ENCODE measurements at places on chromosomes 1 and 21.

DNA sequence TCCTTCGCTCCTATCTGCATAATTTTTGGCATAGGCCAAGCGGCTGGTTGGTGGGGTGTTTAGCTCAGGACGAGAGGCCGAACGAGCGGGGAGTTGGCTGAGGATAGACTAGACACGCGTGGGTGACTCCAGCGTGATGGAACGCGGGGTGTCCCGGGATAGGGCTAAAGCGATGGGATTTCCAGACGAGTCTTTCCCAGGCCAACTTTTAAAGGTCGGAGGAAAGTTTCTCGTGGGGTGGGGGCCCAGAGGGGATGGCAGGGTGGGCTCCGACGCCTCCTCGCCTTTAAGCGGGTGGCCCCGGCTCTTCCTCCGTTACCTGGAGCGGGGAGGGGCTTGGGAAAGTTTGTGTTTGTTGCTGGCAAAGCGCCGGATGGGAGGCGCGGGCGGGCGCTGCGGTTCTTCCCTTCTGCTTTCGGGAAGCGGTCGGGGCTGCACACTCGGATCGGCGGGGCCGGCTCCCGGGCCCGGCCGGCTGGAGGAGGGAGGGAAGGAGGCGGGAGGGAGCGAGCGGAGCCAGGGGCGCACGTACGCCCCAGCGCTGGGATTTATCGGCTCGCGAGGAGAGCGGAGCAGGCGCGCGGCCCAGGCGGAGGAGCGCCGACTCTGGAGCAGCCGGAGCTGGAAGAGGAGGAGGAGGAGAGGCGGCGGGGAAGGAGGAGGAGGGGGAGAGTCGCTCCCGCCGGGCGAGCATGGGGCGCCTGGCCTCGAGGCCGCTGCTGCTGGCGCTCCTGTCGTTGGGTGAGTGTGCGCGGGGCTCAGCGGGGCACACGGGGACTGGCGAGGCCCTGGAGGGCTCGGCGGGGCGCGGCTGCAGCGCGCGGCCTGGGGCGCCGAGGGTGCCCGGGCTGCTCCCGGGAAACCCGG, at the start of gene PTGFRN:
TSS of gene PTGFRN (plus strand) at position 405 of the 867 bp plus-strand sequence. CDS start at position 693, 288 bp downstream.
- peak; percentile 5 for DNase-seq

- no peak for DNase-seq
Observed at GRCh38 chr1:39872698-39873097, 10.6 kb downstream of the TRIT1 start.

DNA sequence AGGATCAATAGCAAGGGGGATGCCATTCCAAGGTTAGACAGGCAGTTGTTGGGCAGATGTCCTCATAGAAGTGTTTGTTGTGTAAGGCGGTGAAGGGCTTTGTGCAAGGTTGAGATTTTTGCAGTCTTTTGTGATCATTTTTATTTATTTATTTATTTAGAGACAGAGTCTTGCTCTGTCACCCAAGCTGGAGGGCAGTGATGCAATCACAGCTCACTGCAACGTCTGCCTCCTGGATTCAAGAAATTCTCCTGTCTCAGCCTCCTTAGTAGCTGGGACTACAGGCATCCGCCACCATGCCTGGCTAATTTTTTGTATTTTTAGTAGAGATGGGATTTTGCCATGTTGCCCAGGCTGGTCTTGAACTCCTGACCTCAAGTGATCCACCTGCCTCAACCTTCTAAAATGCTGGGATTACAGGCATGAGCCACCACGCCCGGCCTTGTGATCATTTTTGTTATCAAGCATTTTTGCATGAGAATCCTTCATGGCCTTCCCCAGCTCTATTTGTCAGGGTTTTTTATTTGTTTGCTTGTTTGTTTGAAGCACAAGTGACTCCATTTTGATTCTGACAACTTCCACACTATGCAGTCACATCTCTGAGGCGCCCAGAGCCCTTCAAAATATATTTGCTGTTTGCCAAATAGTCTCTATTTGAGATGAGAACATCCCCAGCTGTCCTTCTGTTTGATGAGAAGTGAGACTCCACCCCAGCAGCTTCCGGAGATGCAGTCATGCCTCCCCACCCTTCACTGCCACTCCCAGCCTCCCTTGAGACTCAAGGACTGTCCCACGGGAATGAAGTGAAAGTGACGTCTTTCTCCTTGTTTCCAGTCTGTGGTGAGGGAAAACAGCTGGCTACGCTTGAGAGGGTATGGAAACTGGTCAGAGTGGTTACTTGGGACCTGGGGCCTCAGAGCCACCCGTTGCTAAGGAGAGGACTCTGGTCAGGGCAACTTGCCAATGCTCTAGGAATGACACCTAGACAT, 38.0 kb downstream of the TMEM50B start:
- DNase-seq = no peak

- DNase-seq = no peak
Observed at GRCh38 chr1:45545553-45546310, 4.9 kb upstream of the AKR1A1 start.

GRCh38 chr1:52706136-52706670, 8.1 kb upstream of the COA7 start:
- no peak for DNase-seq

DNA sequence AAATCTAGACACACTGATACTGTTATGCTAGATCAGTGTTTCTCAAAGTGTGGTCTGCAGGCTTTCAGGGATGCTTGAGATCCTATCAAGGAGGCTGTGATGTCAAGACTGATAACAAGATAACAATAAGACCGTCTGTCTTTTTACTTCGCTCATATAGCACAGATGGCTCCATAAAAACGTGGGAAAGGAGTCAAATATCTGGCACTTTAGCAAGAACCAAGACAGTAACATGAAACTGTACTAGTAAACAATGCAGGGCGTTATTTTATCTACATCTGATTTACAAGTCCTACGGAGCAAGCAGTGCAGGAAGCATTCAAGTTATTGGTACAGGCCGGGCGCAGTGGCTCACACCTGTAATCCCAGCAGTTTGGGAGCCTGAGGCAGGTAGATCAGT, 3.6 kb upstream of the SPRR3 start:
- no peak for DNase-seq

DNA sequence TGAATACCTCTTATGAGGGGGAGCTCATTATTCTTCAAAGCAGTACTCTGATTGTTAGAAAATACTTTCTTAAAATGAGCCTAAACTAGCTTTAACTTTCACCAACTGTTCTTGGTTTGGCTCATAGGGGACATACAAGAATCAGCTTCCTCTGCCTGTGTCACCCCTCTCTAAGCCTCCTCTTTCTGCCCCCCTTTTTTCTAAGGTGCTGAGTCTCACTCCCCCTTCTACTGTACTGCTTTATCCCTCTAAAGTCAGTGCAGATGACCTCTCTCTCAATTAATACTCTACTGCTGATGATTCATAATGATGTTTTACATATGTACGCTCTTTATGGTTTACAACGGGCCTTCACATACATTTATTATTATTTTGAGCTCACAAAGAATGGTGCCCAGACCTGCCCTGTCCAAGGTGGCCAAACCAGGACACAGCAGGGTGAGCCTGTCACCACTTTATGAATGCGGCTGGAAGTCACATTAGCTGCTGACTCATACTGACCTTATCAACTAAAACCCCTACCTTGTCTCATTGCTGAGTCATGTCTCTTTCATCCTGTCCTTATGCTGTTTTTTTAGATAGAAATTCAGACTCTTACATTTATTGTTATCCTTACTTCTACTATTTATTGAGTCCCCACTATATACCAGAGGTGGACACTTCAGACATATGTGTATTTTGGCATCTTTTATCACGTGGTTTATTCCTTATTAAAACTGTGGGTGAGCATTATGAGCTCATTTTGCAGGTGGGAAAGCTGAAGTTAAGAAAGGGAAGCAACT, 126.9 kb downstream of the RNF220 start:
- no peak for DNase-seq

DNA sequence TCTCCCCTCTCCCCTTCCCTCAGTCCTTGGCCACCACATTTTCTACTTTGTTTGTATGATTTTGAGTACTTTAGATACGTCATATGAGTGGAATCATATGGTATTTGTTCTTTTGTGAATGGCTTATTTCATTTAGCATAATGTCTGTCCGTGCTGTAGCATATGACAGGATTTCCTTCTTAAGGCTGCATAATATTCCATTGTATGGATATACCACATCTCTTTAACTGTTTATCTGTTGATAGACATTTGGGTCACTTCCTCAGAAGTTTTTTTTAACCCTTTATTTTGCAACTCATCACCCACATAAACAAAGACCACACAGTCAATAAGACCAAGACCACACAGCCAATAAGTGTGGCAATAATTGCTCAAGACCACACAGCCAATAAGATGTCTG, 24.9 kb downstream of the FAM163A start:
- no peak for DNase-seq

DNA sequence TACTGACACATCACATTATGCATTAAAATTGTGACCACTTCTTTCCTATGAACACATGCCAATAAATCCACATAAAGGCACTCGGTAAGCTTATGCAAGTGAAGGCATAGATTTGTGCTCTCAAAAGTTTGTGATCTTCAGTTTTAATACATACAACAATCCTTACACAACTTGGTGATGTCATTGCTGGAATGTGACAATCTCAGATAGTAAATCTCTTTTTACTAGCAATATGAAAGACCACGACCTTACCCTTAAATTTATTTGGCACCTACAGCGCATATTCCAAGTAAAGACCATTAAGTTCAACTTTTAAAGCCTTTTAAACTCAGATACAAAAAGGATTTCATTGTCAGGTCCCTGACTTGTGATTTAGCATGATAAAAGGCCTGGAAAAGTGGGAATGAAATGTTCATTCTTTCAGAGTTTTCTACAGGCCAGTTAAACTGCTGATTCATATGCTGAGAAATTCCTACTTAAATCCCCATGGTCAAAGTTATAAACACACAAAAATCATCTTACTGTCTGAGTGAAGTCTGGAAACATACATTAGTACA, 157.4 kb downstream of the SIPA1L2 start:
- DNase-seq = no peak

DNA sequence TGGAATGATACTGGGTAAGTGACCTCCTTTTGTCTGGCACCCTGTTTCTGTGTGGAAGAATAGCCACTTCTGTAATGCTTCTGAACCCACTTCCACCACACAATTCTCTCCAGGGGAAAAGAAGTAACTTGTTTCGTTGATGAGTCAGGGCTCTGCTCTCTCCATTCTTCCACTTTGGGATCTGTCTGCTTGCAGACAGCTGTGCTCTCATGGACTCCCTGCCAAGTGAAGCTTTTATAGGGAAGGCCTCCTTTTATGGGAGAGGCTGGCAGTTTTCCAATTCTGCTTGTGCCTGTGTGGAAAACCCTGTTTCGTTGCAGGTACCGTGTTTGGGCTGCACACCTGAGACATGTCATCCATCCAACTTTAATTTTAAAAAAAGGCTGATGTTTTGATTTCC, 130.7 kb downstream of the GIPC2 start:
- DNase-seq = no peak

DNA sequence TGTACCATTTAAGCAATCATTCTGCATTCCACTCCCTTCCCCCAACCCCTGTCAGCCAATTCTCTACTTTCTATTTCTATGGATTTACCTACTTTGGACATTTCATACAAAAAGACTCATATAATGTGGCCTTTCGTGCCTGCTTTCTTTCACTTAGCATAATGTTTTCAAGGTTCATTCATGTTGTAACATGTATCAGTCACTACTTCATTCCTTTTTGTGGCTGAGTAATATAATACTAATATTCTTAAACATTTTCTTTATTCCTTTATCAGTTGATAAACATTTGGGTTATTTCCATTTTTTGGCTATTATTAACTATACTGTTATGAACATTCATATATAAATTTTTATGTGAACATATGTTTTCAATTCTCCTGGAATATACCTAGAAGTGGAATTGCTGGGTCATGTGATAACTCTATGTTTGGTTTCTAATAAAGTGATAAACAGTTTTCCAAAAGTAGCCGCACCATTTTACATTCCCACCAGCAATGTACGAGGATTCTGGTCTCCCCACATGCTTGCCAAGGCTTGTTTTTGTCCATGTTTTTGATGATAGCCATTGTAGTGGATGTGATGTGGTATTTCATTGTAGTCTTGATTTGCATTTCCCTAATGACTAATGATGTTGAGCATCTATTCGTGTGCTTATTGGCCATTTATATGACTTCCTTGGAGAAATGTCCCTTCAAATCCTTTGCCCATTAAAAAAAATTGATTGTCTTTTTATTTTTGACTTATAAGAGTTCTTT, 61.9 kb upstream of the GNG12 start:
- DNase-seq = no peak

DNA sequence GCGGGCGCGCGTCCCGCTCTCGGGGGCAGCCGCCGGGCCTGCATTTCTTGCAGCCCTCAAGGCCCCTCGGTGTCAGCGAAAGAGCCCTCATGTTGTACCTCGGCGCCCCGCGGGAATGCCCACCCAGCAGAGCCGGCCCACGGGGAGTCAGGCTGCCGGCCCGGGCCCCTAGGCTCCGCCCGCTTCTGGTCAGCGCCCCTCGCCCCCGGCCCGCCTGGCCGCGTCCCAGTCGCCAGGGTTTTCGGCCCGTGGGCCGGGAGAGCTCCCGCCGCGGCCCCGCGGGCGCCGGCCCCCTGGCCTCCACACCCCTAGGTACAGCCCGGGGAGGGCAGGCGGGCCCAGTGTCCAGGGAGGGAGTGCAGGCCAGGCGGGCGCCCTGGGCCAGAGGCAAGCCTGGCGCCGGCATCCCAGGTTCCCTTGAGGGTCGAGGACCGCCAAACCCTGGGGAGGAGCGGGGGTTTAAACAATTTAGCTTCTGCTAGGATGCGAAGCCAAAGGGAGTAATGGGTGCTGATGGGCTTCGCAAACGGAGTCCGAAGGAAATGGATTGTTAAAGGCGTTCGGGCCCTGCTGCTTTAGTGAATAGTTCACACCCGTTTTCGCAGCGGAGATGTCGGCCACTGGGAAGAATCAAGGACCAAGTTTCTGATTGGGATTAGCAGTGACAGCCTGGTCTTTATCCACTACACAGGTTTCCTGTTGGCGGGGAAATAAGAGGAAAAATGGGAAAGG, 486 bp upstream of the KCNA3 start:
- no peak for DNase-seq

DNA sequence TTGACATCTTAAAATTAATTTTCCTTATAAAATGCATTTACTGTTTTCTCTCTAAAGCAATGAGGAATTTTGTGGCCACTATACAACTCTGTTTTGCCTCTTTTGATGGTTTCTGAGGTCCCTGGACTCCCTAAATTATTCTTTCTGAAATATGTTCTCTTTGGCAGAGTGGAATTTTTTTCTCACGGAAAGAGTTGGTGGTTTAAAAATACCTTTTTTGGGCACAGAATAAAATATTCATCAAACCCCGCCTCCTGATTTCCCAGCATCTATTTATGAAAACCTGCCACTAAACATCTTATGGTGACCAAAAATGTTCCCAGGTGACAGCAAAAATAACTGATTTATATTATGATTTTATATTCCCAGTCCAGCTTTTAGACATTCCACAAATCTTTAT, 165.3 kb upstream of the SYT6 start:
- DNase-seq = no peak

DNA sequence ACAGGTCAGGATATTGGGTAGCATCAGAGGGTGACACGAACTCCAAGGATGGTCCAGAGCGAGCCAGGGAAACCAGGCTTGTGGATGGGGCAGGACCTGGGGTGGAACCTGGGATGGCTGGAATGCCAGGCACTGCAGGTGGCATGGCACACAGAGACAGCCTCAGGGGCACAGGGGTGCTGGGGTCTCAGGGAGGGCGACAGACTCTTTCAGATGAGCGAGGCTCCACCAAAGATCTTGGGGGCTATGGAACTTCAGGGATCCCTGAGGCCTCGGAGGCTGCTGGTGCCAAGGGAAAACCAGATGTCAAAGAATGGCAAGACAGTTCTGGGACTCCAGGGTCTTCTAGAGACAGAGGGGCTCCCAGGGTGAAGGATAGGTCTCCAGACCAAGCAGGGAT, 21.4 kb downstream of the IGFN1 start:
- DNase-seq = no peak

GRCh38 chr1:225733254-225733653, 44.4 kb upstream of the SRP9 start:
- DNase-seq = no peak

Data from pulmonary artery endothelial cell (primary cell).